Activated naive CD4-positive, alpha-beta T cell treated with anti-CD3 and anti-CD28 coated beads, Interleukin-2, amount 10 ng/mL, durations not matched to agents 7 days and 5 days (primary cell): ENCODE measurements at places on chromosomes 5 and 9.

DNA sequence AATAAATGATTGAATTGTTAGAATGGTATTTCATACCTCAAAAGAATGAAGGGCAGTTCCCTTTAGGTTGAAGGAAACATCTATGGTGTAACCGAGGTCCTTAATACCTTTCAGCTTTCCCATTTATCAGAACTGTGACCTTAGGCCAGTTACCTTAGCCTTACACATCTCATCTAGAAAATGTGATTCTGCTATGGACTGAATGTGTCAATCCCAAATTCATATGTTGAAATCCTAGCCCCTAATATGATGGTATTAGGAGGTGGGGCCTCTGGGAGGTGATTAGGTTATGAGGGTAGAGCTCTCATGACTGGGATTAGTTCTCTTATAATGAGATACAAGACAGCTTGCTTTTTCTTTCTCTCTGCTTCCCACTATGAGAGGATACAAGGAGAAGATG is 441.9 kb downstream of the PLK2 start:
- no peak for DNase-seq

DNA sequence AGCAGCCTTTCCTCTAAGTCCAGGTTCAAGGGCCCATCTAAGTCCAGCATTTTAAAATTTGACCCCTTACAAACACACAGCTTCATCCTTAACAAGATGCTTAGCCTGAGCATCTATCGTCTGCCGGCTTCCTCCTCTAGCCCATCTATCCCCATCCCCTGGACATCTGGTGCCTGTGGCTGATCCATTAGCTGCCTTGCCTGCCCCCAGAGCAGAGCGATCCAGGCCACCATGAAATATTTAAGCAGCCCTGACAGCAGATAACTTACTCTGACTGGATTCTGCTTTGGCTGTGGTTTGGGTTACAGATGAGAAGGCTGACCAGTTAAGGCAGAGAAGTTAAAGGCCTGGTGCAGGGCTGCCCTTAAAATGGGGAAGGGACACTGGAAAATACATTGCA is 30.9 kb upstream of the CPEB4 start:
- no peak for DNase-seq

DNA sequence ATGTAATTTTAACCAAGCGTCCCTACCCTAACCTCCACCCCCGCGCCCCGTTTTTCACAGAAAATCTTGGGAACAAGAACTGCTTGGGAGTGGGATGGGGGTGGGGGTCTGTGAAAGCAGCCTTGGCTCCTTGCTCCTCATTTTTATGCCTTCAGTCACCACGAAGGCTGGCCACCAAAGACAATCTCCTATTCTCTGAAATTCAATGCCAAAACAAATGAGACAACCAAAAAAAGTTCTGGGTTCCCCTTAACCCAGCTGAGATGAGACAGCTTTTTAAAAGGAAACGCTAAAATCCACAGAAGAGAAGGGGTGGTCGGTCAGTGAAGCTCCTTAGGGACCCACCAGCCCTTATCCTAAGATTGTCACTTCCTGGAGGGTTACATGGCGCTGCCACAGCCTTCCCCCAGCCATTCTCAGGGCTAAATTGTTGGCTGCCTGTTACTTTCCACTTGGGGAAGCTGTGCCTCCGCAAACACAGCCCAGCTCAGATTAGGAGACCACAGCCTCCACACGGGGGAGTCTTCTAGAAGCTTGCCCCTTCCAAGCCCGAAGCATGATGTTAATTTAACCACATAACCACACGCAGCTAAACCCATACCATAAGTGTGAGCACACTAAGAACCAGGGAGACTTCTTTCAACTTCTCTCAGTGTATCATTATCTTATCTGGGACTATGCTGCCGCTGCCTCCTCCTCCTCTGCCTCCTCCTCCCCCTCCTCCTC is 136.3 kb downstream of the FOXD1 start:
- peak; percentile 41 for DNase-seq

DNA sequence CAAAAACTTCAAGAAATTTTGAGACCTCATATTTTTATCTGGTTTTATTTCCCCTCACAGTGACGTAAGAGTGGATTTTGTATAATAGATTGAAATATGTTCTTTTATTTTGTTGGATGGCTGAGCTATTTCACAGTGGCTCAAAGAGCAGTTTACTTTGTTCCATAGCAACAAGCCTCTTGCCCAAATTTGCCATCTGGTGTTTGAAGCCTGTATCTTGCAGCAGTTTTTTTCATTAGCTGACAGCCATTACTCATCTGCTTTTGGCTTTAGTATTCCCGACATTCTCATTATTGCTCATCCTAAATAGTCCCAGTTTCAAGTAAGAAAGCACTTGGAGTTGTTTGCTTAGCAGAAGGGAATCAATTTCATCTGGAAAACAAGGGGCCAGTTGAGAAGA is 36.3 kb downstream of the GDA start:
- no peak for DNase-seq

GRCh38 chr5:16461782-16462181 is 3.8 kb downstream of the ZNF622 start:
- no peak for DNase-seq
